ENCODE measurements at places on chromosomes 2 and 18.

DNA sequence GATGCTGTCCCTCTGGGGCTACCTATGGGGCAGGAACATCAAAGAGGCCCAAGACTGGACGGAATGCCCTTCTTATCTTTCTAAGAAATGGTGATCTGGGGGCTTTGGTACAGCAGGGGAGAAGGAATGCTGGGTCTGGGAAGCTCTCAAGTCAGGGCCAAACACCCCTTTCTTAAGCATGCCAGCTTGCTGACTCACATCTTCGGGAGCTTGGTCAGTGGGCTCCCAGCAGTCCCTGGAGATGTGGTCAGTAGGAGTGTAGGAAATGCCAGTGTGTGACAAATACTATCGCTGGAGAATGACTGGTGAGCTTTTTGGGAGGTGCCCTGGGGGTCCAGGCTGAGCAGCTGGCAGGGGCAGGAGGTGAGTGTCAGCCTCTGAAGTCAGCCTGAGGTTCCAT, 105.0 kb upstream of the CDC42EP3 start:
- DNase-seq, result no peak

DNA sequence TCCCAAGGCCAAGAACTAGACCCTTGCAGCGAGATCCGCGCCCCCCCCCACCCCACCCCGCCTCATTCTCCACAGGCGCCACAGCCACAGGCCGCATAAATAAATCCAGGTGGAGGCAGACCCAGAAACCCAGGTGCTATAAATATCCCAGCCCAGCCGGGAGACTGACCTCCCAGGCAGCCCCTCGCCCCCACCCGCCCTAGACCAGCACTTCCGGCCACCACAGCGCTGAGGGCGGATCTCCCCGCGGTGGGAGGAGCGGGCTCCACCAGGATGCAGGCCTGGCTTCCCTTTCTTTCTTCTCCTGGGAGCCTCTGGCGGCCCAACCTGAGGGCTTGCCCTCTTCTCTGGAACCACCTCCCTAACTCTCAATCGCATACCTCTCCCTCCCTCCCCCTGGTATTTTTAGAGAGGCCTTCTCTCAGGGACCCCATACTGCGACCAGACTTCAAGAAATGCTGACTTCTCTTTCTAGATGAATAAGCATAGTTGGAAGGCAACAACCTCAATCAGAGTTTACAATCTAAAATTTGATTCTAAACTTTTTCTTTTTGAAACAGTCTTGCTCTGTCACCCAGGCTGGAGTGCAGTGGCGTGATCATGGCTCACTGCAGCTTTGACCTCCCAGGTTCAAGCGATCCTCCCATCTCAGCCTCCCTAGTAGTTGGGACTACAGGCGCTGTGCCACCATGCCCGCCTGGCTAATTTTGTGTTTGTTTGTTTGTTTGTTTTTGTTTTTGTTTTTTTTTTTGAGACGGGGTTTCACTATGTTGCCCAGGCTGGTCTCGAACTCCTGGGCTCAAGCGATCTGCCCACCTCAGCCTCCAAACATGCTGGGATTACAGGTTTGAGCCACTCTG, 55.0 kb downstream of the PKDCC start:
- no peak for DNase-seq

DNA sequence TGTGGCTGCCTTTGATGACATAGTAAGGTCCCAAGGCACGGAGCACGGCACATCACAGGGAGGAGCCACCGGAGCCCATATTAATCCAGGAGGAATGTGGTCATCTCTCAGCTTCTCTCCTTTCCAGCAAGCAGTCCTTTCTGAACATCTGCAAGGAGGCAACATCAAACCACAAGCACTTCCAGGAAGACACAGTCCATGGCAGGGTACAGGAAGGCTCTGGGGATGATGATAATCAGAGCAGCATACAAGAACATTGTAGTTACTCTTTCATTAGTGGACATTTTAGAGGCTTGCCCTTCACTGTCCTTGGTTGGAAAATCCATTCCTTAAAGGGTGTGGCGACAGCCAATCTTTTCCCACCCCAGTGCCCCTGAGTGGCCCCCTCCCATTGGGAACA, 31.1 kb downstream of the YPEL5 start:
- no peak for DNase-seq

- no peak for DNase-seq
Observed at GRCh38 chr2:86186431-86186830, 8.8 kb downstream of the IMMT start.

DNA sequence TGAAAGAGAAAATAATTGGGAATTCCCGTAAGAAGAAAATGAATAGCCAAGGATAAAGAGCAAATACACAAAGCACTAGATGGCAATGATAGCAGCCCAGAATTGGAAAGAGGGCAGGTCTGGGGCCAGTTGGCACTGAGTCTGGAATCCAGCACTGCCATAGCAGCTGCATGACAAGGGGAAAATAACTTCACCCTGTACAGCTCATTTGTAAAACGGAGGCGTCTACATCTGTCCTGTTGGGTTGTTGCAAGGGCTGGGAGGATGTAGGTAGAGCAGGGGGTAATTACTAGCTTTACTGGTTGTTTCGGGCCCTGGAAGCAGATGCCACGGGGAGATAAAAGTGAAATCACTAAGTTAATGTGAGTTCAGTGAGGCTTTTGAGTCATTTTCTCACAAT, 110.0 kb upstream of the RASGRP3 start:
- no peak for DNase-seq

- DNase-seq, result no peak
Observed at GRCh38 chr2:199495147-199495546, 37.4 kb upstream of the SATB2 start.

- DNase-seq, result no peak
Observed at GRCh38 chr2:90076311-90076710, 1384.8 kb downstream of the RPIA start.

DNA sequence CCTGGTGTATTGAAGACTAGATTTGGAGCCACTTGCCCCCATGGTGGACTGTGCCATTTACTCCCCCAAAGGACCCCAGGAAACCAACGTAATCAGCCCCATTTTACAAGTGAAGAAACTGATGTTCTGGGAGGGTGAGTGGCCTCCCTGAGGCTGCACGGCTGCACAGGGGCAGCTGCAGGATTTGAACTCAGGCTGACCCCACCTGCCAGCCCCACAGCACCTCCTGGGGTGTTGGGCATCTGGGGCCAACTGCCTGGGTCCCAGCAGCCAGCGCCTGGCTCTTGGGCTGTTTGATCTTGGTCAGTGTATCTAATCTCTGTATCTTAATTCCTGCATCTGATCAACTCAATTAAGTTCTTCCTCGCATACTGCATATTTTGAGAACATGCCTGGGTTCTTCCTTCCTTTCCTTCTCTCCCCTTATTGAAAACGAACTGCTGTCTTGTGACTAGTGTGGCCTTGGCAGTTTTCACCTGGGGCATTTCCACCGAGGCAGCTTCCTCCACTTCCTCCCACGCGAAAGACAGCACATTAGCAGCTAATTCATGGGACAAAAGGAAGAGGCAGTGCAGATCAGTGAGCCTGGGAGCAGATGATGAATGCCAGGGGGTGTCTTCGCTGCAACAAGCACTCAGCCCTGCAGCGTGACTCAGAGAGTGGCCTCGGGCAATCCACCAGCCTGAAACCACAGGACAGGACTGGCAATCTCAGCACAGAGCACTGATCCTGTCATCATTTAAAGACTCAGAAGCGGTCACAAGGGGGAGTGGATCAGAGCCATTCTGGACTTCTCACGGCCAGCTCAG, 184.1 kb upstream of the RAB12 start:
- no peak for DNase-seq

DNA sequence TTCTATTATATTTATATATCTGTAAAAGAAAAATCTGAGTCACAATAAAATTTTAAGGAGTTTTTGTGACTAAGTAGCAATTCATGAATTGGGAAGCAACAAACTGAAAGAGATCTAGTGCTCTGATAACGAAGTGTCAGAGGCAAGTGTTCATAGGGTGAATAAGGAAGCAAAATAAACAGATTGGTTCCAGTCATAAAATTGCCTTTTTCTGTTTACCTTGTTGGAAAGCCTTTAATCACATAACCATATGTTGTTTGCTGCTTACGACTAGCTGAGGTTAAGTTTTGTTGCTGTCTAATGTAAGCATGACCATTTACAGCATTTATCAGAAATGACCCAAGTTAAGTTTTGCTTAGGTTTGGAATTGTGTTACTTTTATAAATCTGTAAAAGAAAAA, 358.9 kb downstream of the ARL6IP6 start:
- no peak for DNase-seq

GRCh38 chr2:235639885-235640284, 146.0 kb downstream of the AGAP1 start:
- no peak for DNase-seq

All from NCI-H2107 (cell line).